Activated T-cell treated with anti-CD3 and anti-CD28 coated beads, Interleukin-2, amount 50 U/mL, for 72 hours (primary cell): ENCODE measurements at places on chromosomes 5 and 9.

DNA sequence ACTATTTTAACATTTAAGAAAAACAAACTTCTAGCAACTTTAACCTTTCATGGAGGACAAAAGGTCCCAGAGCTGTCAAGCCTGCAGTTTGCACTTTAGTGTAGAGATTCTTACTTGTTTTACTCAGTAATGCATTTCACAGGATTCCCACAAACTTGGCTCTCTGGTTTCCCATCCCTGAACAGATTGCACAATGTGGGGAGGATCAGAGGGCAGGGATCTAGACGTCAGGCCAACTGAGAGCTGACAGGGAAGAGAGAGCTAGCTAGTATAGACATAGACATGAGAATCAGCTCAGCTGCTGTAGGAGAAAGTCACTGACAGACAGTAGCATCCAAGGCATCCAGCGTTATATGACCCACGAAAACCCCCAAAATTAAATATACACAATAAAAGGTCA is 20.9 kb upstream of the BNIP1 start:
- DNase-seq: no peak

DNA sequence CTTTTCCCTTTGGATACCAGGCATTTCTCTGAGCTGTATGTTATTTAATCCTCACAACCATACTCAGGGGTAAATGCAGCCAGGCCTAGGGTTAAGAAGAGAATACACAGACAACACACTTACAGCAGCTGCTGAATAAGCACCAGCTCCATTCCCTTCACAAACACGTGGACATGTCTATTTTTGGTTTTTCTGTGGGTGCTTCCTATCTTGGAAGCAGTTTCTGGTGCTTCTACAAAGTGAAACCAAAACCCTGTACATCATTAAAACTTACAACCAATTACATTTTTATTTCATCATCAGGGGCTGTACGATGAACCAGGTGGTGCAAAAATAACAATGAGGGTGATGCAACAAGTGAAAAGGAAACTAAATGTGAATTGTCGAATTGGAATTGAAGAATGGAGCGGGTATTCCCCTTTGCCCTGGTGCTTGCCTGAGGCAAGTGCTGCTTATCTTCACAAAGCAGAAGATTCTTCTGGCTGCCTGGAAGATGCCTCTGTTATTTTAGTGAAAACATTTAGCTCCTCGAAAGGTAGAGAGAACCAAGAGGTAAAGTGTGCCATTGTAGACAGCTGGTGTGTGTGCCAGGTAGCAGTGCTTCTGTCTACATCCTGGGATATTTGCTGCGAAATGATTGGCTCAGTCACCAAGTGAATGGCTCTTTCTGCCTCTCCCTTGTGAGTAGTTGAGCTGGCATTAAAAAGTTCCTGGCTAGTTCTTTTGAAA is 18.6 kb upstream of the IFNB1 start:
- peak; percentile 51 for DNase-seq

- no peak for DNase-seq
Observed at GRCh38 chr5:75335486-75335885, 1.5 kb upstream of the HMGCR start.

DNA sequence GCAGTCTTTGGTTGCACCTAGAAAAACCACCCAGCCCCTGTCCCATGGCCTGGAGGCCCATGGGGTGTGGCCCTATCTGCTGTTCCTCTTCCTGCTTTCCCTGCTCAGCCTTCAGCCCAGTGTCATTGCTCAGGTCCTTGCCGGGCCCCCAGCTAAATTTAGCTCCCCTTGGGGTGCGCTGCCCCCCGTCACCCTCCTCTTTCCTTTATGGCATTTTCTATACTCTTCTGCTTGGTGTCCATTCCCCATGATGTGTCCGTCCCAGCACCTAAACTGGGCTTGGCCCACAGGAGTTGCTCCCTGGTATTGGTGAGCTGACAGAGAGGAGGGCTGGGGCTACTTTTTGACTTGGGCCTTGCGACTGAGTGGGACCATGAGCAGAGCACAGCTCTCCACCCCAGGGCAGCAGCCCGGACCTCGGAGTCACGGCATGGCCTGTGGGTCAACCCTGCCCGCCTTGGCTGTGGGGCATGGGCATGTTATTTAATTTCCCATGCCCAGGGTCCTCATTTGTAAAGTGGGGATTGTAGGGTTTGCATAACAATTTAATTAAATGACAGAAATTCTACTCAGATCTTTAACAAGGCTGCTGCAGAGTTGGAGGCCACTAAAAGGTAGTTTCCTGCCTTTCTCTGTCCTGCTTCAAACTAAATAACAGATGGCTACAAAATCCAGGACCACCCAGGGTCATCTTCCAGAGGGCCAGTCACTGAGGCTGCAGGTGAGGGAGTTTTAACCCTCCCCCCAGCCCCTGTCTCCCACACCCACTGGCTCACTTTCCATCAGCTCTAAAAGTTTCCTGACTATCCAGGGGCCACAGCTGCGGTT is 98.2 kb downstream of the DAP start:
- DNase-seq: no peak

DNA sequence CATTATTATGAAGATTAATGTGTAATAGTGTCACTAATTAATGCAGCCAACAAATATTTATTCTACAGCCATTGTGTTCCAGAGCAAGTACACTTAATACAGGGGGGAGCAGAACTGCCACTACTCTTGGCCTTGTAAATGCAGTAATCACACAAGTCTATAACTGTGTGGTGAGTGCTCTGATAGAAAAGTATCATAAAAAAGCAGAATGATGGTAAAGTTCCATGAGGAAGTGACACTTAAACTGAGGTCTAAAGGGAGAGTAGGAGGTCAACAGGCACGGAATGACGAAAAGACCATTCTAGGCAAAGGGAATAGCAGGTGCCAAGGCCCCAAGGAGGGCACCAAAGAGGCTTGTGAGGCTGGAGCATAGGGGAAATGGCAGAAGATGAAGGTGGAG is 142.9 kb downstream of the OSTF1 start:
- DNase-seq: no peak

DNA sequence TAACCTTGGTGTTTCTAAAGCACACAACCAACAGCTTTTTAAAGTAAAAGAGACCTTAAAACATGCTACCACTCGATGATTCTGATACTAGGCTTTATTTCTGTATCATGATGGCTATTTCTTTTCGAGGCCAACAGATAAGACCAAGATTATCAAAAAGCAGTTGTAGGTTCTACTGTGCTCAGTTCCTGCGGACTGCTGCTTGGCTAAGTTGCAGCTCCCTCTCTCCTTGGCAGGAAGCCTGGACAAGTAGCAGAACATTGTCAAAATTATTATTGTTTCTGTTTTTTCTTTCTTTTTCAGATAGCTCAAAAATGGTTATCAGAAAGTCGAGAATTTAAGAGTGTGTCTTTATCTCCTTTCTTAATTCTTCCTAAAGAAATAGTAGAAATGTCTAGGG is 607.6 kb downstream of the PTPRD start:
- DNase-seq: no peak

- no peak for DNase-seq
Observed at GRCh38 chr9:133714606-133715294, 23.4 kb downstream of the SARDH start.

DNA sequence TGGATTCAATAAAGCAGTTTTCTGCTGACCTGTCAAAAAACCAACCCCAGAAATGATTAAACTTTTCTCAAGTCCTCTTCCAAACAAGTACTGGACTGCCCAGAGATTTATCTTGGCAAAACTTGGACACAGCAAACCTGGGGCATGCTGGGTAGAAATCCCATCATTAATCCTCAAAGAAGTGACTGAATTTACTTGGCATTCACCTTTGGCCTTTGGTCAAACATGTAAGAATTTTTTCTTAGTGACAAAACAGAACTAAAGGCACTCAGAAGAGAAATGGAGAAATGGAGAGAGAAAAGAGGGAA is 248.6 kb upstream of the NREP start:
- no peak for DNase-seq

DNA sequence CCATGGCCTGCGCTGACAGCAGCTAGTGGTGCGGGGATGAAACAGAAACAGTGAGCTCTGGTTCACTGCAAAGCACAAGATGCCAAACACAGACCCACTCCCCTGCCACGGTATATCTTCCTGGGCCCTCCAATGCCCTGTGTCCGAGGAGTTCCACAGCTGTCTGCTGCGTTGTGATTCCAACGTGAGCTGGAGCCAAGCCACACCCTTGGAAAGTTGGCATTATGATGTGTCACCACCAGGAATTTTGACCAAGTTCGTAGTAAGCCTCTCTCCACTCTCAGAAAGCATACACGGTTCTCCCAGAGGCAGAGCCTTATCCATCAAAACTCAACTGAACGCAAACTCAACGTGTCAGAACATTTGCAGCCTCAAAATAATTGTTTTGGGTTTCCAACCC is 55.6 kb downstream of the MACROH2A1 start:
- no peak for DNase-seq

- DNase-seq: no peak
Observed at GRCh38 chr5:32231241-32231640, 57.1 kb upstream of the GOLPH3 start.

DNA sequence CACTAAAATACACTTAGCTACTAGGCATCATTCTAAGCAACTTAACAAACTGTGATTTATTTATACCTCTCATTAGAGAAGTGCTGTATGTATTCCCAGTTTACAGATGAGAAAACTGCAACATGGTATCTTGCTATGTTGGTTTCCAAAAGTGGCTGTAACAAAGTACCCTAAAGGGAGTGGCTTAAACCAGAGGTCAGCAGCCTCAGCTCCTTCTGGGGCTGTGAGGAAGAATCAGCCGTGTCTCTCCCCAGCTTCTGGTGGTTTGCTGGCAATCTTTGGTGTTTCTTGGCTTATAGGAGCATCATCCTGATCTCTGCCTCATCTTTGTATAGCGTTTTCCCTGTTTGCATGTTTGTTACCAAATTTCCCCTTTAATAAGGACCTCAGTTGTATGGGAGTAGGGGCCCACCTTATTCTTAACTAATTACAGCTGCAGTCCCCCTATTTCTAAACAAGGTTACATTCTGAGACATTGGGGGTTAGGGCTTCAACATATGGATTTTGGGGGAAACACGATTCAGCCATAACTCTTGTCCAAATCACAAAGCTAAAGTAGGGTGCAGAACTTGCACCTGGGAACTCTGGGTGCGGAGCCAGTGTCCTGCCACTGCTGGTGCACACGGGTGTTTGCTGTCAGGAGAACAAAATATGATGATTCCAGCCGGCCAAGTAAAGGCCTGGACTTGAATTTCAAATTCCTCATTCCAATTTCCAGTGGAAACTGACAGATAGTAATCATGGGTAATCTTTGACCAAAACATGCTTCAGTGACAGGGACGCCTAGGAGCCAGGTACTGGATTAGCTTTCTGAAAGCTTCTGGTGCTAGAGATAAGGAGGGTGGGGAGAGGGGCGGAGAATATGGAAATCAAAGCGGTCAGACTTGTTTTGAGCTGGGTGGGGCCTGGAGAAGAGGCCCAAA is 43.3 kb downstream of the RAI14 start:
- DNase-seq: no peak

- no peak for DNase-seq
Observed at GRCh38 chr5:3024126-3024525, 272.6 kb upstream of the IRX2 start.

DNA sequence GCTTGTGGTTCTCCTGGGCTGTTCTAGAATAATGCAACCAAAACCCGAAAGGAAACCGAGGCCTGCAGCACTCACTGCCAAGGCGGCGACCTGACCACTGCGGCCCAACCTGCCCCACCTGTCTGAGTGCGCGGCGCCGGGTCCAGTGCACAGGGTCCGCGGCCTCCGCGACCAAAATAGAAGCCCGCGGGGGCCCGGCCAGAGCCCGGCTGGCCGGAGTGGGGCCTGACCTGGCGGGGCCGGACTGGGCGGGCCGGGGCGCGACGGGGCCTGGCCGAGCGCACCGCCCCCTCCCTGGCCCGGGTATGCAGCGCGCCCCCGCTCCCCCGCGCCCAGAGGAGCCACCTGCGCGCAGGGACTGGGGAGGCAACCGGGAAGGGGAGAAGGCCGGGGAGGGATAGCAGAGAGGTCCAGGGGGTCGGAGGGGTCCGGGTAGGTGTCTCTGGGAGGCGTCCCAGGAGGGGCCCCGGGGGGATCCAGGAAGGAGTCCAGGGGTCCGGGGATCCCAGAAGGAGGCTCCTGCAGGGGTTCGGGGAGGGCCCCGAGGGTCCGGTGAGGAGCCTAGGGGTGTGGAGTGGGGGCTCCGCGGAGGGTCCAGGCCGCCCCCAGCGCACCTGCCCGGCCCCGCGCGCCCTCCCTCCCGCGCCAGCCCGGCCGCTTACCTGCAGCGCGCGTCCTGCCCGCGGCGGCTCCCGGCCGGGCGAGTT is 503 bp downstream of the SEMA4D start:
- DNase-seq: peak; percentile 44

- DNase-seq: no peak
Observed at GRCh38 chr9:135338546-135338945, 141.0 kb upstream of the PPP1R26 start.

- DNase-seq: no peak
Observed at GRCh38 chr5:88607492-88607891, 275.5 kb downstream of the MEF2C start.

- no peak for DNase-seq
Observed at GRCh38 chr9:81498576-81498975, 190.8 kb downstream of the TLE1 start.

GRCh38 chr5:73687357-73687756 is 61.4 kb downstream of the ARHGEF28 start:
- no peak for DNase-seq

DNA sequence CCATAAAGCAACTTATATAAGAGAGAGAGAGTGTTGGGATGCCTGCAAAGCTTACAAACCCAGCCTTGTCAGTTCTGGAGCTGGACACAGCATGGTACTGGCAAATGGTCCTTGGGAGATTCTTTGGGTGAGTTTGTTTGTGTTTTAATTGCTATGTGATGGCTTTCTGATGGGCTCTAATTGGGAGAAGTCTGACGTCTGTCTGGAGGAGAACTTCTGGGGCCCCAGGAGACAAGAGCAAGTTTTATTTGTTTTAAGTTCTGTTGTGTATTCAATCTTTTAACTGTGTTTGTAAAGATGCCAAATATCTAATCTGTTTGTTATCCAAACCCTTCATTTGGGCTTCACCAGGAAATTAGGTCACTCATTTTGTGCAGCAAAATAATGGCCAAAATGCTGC is 50.3 kb upstream of the AFAP1L1 start:
- DNase-seq: no peak

GRCh38 chr5:67165526-67166459 is 30.8 kb downstream of the CD180 start:
- peak; percentile 85 for DNase-seq

GRCh38 chr9:13035822-13036221 is 243.7 kb downstream of the MPDZ start:
- DNase-seq: no peak

GRCh38 chr5:159905496-159905895 is 10.8 kb upstream of the ADRA1B start:
- no peak for DNase-seq

- no peak for DNase-seq
Observed at GRCh38 chr5:34930462-34930844, 1.1 kb downstream of the DNAJC21 start.

DNA sequence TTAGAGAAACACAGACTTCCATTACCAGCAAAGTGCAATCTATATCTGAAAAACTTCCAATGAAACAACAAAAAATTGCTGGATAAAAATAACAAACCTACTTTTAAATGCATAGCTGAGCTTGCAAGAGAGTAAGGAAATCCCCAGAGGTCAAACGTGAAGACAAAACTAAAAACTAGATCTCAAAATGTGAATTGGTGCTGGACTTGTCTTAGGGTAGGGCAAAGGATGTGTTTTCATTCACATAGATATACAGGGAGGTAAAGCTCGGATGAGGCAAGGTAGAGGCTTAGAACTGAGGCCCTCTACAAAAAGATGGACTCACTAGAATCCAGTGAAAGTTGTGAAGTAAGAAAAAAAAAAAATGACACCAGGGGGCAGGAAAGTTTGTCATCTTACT is 13.6 kb upstream of the RASA1 start:
- DNase-seq: no peak
